ENCODE measurements at places on chromosomes 1 and 21.

GRCh38 chr21:36676039-36676950 is 22.6 kb upstream of the SIM2 start:
- no peak for DNase-seq

- DNase-seq = no peak
These were observed 83.9 kb downstream of the USP24 start for GRCh38 chr1:55131218-55131617.

DNA sequence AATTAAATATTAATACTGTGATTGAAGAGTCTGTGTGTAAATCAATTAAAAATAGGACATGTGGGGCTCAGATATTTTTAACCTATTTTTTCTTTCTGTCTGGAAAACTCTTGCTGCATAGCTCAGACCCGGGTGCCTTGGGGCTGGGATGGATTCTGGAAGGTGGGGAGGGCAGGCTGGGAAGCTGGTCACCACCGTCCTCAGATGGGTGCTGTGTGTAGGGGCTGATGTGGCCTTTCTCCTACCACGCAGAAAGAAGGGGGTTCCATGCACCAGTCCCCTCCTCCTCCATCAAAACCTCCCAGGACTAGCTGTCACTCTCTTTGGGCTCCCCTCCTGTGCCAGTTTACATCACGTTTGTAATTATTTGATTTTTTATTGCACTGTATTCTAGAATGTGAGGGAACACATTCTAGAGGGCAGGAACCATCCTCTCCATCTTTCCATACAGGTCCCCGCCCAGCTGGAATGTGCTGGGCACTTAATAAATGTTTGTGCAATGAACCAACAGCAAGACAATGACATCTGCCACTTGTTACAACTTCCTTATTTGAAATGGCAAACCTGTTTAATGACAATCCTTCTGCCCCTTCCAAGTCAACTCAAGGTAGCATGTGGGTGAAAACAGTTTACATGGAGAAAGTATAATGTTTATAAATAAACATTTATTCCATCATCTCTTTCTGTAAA is 104.3 kb downstream of the EDEM3 start:
- DNase-seq = no peak

GRCh38 chr1:100036718-100037655 is 67.2 kb downstream of the SLC35A3 start:
- no peak for DNase-seq

- DNase-seq = no peak
These were observed 82.9 kb downstream of the BEND5 start for GRCh38 chr1:48693674-48694320.

GRCh38 chr1:233081735-233082134 is 131.3 kb downstream of the NTPCR start:
- no peak for DNase-seq

GRCh38 chr21:30561264-30561895 is at the start of gene KRTAP19-7:
Gene KRTAP19-7 (minus strand): TSS chr21:30561314. CDS start chr21:30561289, 25 bp downstream.
- no peak for DNase-seq

DNA sequence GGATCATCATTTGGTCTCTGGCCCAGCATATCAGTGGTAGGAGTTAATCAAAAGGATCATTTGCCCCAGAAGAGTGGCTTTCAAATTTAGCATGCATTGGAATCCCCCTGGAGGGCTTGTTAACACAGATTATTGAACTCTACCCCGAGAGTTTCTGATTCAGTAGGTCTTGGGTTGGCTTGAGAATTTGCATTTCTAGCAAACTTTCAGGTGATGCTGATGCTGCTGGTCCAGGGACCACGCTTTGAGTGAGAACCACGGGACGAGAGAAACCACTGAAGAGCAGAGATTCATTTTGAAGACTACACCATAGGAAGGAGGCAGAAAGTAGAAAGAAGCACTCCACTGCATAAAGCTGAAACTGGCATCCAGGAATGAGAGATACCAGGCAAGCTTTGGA is 81.3 kb upstream of the DUSP10 start:
- DNase-seq = no peak

All from stimulated activated CD8-positive, alpha-beta memory T cell treated with anti-CD3 and anti-CD28 coated beads, Interleukin-2, amount 100 ng/mL, for 48 hours (primary cell).